Stimulated activated CD4-positive, alpha-beta T cell treated with anti-CD3 and anti-CD28 coated beads, Interleukin-15, amount 100 ng/mL, for 24 hours (primary cell): ENCODE measurements at places on chromosomes 6 and 20.

GRCh38 chr20:22207280-22207679 is 377.1 kb downstream of the FOXA2 start:
- DNase-seq: no peak

GRCh38 chr6:42104095-42104803 is 38.2 kb downstream of the C6orf132 start:
- peak; percentile 86 for DNase-seq

DNA sequence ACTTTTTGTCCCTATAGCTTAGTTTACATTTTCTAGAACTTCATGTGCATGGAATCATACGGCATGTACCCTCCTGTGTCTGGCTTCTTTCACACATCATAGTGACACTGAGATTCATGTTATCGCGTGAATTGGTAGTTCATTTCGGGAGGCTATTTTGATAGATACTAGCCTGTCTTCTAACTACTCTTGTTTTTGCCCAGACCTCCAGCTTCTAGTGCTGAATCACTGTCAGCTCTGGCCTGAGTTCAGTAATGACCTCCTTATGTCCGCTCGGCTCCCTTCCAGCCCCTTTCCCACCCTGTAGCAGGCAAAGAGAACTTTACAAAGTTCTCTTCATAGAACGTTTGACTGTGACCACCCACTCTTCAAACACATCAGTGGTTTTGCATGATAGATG is 14.1 kb downstream of the MYBL2 start:
- DNase-seq: no peak

DNA sequence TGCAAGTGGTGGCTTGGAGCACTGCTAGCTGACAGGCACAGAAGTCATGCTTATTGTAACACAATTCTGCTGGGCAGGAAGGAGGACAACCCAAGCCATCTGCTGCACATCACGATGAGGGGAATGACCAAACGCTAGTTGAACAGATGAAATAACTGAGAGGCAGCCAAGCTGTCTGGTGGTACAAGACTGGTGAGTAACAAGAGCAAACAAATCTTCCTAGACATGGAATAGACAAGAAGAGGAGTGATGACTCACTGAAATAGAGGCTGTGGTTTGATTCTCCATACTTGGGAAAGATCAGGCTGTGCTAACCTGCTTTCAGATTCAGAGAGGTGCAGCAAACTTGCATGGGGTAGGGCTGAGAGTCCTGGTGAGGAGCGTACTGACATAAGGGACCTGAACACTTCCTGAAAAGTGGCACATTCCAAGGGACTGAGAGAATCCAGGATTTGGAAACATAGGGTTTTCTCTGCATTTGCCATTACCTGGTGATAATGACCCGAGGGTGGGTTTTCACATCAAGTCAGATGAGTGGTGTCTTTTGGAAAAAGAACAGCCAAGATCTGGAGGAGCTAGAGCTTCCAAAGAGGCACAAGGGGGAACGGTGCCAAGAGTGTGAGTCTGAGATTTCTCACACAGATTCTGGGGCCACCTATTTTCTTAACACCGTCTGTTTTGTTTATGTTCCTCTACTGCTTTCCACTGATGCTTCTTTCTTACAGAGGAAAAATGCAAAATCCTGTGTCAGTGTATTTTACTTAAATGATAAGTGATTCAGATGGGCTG is 60.0 kb downstream of the PRL start:
- no peak for DNase-seq

- no peak for DNase-seq
Measured at GRCh38 chr6:76810286-76810685, 653.0 kb downstream of the HTR1B start.

DNA sequence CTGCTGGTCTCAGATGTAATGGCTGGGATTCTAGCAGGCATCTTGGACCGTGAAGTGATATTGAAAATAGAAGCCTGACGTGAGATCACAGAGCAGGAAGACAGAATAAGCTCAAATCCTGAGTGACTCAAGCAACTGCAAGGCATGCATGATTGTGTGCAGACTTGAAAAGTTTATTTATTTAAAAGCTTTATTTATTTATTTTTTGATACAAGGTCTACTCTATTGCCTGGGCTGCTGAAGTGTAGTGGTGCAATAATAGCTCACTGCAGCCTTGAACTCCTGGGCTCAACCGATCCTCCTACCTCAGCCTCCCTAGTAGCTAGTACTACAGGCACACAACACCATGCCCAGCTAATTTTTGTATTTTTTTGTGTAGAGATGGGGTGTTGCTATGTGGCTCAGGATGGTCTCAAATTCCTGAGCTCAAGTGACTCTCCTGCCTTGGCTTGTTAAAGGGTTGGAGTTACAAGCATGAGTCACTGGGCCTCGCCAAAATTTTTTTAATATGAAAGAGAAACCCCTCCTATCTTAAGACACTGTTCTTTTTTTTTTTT is 40.1 kb upstream of the RNF144B start:
- DNase-seq: no peak

DNA sequence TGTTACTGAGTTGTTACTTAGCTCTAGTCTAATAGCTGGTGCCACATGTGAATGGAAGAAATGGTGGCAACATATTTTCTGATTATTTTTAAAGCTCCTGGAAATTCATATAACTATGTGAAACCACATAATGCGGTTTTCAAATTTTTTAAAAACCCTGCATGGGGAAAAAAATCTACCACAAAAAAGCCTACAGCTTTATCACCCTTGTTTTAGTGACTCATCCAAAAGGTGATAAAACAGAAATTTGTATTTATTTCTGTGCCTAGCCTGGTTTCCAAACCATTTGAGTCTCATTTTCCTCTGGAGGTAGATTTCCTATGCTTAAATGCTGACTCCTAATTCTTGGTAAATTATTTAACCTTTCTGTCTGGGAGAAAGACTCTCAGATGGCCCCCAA is 5.4 kb upstream of the FBXO30 start:
- DNase-seq: no peak

DNA sequence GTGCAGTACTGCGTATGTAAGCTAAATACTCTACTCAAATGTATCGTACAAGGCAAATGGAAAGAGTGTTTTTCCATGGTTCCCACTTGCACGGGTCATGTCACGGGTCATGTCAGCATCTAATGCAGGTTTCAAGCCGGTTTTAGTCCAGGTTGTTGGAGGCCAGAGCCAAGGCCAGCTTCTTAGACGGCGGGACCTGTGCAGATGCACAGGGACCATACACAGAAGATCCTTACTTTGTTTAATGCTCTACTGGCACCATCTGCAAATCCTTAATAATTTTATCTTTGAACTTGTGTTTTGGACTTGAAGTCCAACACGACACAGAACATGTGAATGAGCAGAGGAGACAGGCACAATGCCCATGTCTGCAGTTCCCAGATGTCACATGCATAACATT is 42.7 kb downstream of the SOD2 start:
- DNase-seq: no peak

- peak; percentile 65 for DNase-seq
Measured at GRCh38 chr20:56343861-56344381, 14.9 kb upstream of the FAM210B start.

DNA sequence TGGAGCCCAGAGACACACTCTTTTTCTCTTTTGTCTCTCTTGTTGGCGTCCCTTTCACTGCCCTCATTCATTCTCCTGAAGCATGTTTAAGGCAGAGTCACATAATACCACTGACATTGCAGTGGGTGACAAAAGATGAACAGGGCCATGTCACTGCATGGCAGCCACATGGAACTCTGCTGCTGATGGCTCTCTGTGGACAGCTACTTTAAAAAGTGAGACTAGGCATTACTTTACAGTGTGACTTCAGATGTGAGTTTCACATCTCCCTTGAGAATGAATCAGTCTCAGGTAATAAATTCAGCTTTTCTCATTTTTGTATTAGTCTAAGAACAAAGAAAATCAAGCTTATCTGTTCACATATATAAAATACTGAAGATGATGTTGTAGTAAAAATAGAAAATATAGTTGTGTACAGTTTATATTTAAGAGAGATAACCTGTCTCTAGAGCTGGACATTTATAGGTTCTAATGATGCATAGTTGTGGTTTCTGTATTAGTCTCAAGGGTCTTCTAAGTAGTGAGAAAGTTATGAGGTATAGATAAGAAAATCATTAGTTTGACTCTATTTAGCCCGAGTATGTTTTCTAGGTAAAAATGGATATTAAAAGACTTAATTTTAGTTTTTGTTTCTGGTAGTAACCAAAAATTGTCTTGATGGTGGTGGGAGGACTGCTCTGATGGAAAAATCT is 6.1 kb downstream of the MRS2 start:
- DNase-seq: no peak
